Amygdala (tissue), 56 donors: ENCODE measurements at places on chromosomes 3 and 15.
A peak's percentile ranks its signal among the peaks of the same experiment; 100 is the strongest.

DNA sequence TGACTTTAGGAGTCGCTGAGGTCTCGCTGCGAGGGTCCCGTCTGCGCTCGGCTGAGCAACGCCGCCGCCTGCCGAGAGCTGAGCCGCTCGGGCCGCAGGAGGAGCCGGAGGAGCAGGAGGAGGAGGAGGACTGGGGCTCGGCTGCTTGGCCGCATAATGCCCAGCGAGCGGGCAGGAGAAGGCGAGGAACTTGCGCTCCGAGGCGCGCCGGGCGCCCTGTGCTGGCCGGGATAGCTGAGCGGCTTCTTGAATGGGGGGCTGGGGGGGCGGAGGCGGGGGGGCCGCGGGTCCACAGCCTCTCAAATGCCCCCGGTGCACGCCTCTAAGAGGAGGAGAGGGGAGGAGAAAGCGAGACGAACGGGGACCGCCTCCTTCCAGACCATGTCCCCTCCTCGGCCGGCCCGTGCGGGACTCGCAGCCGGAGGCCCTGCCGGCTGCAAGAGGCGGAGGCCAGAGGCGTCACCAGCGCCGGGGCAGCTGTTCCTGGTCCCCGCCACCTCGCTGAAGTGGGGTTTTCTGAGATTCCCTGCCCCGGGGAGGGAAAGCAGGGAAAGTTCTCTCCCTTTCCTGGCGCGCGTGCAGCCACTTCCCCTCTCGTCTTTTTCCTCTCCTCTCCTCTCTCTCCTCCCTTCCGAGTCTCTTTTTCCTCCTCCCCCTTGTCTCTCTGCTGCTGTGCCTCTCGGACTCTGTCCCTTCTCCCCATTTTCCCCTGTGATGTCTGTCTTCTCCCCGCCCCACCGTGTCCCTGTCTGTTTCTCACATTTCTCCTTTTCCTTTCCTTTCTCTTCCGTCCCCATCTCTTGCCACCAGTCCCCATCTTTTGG lies at the start of gene ADAMTS9:
TSS of gene ADAMTS9 (minus strand) at position 220 of the 824 bp plus-strand sequence. CDS start 343 bp downstream, outside the sequence.
- DNase-seq: no peak

DNA sequence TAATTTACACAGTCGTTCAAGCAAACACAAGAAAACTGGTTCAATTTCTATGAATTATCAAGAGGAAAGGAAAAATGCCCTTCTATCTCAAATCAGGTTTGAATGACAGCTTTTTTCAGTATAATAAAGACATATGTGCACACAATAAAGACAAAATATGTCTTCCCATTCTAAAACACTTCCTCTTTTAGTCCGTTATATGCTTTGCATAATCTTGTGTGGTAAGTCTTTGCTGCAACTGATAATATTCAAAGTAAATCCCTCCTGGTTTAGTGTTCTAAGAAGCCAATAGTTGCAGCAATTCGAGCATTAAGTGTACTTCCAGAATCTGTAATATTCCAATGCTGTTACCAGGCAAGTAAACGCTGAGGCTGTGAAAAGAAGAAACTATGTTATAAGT lies 43.7 kb upstream of the MAPKBP1 start:
- DNase-seq: no peak

DNA sequence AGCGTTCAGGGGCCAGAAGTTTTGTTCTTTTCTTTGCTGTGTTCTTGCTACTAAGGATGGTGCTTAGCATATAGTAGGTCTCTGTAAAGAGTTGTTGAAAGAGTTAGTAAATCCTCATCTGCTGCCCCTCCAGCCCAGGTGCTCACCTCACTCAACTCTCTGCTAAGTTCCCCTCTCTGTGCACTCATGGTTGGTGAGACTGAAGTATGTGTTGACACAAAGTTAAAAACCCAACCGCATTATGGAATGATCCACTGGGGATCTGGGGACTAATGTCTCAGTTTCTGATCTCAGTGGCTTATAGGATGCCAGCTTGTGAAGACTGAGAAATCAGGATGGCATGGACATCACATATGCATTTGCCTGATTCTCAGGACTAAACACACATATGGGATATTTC lies 13.8 kb downstream of the RYR3 start:
- DNase-seq: no peak

GRCh38 chr3:146501752-146502151 lies 32.4 kb upstream of the PLSCR2 start:
- no peak for DNase-seq

DNA sequence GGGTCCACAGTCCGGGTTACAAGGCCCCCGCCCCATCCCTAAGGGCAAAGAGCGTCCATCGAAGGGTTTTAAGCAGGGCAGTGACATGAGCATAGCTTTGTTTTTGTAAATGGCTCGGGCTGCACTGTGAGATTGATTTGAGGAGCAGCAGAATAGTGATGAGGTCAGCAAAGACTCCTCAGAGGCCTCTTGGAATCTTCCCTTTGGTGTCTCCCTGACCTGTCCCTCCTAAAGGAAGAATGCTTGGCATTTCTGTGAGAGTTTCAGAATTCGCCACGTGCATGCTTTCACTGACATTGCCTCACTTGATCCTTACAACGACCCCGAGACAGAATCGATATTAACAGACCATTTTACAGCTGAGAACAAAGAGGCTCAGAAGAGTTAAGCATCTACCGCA lies 20.3 kb downstream of the LAMP3 start:
- DNase-seq: no peak

- no peak for DNase-seq
These were observed 1.4 kb downstream of the PTH1R start for GRCh38 chr3:46878781-46879436.

GRCh38 chr3:108221393-108221792 lies 831 bp downstream of the IFT57 start:
- DNase-seq: no peak

- no peak for DNase-seq
These were observed 2.9 kb downstream of the NGRN start for GRCh38 chr15:90268415-90268814.

DNA sequence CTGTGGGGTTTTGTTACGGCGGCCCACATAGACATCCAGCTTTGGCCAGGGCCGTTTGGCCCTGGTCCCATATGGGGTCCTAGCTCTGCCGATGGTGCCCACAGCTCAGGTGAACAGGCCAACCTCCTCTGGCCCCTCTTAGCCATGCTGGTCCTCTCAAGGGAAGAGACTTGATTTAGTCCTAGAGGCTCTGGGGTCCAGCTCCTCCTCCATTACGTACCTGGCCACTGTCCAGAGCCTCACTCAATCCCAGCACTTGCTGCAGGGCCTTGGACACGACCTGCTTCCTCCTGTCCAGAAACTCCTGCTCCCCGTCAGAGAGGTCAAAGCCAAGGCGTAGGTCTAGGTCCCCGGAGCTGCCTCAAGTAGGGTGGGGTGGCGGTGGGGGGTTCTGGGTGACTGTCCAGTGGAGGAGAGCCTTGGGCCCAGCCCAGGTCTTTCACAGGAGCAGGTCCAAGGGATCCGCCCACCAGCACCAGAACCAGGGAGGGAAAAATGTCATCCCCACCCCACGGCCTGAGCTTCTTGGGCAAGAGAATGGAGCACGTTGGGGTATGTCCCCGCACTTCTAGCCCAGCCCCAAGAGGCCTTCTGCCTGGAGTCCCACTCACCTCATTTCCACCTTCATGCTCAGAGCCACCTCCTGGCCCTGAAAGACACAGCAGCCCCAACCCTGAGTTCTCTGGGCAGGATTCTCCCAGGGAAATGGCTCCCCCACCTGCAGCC lies 6.8 kb downstream of the PLA2G4F start:
- DNase-seq: no peak

DNA sequence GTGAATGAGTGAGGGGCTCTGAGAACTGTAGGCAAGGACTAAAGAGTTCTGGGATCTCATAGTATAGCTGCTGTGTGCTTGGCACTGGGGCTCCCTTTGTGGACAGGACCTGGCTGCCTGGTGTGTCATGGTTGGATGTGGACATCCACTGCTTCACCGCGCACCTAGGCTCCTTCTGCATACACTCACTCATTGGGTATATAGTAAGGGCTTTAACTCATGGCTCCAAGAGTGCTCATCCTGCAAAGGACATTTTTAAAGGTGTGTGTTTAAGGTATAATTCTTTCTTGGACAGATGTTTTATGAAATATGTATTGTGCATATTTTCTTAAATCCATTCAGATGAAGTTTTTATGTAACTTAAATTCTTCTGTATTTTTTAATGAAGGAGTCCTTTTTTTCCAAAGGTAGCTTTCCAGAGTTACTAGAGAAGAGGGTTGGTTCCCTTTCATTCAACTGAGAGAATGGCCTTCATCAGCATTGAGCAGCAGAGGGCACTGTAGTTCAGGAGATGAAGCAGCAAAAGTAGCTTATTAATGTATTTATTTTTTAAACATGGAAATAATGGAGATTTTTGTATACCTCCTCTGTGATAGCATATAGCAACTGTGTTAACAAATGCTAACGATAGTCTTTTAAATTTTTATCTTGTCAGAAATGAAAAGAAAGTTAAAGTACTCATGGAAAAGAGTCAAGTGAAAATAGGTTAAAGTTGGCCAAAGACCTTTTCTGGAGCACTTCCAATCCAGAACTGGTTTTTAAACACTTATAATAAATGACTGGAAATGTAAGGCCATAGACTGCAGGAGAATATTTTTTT lies 25.2 kb downstream of the OXNAD1 start:
- no peak for DNase-seq

DNA sequence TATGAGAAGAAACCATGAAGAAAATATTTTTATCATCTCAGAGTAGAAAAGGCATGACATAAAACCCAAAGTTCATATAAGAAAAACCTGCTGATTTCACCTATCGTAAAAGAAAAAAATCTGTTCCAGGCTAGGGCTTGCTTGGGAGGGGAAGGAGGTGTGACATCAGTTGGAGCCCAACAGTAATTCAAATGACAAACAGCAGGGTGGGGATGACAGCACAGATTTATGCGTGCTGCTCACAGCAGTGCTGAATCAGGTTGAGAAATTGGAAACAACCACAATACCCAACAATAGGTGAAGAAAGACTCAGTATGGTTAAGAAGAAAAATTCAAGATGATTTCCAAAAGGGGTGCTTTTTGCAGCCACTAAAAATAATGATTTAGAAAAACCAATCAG lies 172.4 kb downstream of the PDE8A start:
- DNase-seq: no peak

DNA sequence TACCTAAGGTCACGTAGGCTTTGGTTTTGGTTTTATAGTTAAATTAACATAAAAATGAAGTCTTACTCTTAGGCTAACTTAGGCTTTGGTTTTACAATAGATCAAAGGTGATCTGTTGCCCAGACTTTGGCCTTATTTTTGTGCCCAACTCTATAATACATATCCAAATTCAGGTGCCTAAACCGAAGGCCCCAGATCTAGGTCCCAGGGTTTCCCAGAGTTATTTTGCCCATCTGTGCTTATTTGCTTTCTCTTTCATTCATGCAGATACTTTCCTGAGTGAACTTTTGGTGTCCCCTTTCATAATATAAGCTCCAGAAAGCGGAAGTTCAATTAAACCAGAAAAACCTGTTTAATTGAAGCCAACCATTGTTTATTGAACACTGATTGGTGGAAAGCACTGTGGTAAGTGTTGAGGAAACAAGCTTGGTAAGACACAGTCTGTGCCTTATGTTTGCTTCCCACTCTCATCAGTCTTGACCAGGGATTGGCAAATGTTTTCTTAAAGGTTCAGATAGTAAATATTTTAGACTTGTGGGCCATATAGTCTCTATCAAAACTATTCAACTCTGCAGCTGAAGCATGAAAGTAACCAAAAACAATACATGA lies 209.7 kb downstream of the WDR72 start:
- no peak for DNase-seq

- no peak for DNase-seq
These were observed 319 bp upstream of the TP63 start for GRCh38 chr3:189630767-189631372.

DNA sequence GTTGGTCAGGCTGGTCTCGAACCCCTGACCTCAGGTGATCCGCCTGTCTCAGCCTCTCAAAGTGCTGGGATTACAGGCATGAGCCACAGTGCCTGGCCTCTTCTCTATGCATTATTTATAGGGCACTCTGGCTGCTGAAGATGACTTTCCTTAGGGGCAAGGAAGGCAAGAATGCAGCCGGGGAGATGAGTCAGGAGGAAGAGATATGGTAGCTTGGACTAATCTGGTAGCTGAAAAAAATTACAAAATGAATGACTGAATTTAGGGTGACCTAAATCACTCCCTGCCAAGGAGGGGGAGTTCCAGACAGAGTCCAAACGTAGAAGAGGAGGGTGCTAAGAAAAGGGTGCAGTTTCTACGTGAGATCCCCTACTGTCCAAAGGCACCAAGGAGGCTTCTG lies 14.2 kb downstream of the RHCG start:
- no peak for DNase-seq

DNA sequence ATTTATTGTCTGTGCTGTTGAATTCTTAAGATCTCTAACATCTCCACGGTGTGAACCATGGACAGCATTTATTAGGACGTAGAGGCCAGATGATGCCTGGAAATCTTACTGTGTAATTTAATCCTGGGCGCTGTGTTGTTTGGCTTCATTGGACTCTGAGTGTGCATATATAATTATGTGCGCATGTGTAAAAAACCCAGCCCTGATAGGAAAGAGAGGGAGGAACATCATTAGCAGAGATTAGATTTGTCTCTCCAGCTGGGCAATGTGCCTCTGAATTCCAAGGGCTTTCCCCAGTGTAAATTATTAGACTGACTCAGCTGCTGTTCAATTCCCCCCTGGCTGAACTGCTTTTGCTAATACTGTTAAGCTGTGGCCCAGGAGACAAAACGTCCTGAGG lies 39.6 kb downstream of the MAP3K13 start:
- DNase-seq: no peak

DNA sequence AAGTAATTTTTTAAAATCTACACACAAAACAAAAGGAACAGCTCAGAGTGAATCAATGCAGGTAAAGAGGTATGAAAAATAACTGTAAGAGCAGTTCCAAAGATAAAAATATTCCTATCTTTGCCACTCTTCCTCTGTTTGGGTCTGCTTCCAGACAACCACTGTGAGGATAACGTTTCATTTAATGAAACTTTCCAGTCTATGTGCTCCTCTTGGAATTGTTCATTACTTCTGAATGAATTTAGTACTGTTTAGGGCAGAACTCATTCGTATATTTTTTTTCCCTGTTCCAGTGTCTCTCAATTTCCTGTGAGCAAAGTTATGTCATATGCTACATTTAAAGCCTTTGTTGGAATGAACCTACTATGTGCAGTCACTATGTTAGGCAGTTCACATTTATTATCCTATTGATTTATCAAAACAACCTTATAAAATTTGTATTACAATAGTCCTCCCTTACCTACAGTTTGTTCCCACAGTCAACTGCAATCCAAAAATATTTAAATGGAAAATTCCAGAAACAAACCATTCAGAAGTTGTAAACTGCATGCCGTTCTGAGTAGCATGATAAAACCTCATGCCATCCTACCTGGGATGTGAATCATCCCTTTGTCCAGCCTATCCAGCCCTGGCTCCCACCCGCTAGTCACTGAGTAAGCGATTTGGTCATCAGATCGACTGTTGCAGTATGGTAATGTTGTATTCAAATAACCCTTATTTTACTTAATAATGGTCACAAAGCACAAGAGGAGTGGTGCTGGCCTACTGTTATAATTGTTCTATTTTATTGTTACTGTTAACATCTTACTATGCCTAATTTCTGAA lies 98.1 kb downstream of the TMCC1 start:
- DNase-seq: peak; percentile 2
